ENCODE measurements at places on chromosomes 6 and 20.

GRCh38 chr20:58868795-58869194 lies 16.3 kb downstream of the GNAS start:
- DNase-seq = no peak

GRCh38 chr6:43806043-43806757 lies 36.2 kb downstream of the VEGFA start:
- DNase-seq = no peak

GRCh38 chr20:36036688-36037087 lies 68.3 kb downstream of the CNBD2 start:
- DNase-seq = no peak

DNA sequence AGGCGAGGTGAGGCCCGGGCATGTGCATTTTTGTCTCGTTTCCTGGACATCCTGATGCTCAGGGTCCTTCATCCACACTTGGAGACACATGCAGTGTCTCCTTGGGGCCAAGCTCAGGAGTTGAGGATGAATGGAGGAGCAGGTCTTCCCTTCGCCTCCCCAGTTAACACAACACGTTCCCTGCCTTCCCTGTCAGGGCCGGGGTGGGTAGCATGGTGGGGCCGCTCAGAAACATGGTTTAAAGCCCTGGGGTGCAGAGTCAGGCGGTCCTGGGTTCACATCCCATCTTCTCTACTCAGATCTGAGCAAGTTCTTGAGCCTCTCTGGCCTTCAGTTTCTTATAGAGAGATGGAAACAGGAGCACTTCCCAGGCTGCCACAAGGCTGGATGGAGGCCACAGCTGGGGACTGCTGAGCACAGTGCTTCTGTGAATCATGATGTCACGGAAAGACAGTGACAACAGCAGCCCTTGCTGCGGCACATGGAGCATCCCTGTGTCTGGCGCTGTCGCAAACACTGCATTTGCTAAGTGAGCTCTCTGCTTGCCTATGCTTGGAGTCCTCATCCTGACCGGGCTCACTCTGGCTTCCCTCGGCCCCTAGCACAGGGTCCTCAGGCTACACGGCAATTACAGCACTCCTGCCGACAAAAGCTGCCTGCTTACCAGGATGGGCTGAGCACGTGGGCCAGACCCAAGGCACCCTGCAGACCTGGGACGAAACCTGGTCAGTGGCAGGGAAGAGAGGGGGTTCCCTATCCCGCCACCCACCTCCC lies 45.6 kb upstream of the STX16 start:
- no peak for DNase-seq

GRCh38 chr6:170423030-170423429 lies 116.5 kb downstream of the FAM120B start:
- DNase-seq = no peak

GRCh38 chr6:149861603-149862423 lies 2.3 kb downstream of the LRP11 start:
- DNase-seq = no peak

- no peak for DNase-seq
These were observed 104.0 kb downstream of the PHACTR3 start for GRCh38 chr20:59708326-59708725.

- DNase-seq = no peak
These were observed 41.0 kb downstream of the GFOD1 start for GRCh38 chr6:13446381-13446780.

GRCh38 chr6:70234561-70235236 lies 68.2 kb downstream of the COL9A1 start:
- DNase-seq = no peak

- DNase-seq = no peak
These were observed 113.1 kb upstream of the MTHFD1L start for GRCh38 chr6:150752409-150752808.

DNA sequence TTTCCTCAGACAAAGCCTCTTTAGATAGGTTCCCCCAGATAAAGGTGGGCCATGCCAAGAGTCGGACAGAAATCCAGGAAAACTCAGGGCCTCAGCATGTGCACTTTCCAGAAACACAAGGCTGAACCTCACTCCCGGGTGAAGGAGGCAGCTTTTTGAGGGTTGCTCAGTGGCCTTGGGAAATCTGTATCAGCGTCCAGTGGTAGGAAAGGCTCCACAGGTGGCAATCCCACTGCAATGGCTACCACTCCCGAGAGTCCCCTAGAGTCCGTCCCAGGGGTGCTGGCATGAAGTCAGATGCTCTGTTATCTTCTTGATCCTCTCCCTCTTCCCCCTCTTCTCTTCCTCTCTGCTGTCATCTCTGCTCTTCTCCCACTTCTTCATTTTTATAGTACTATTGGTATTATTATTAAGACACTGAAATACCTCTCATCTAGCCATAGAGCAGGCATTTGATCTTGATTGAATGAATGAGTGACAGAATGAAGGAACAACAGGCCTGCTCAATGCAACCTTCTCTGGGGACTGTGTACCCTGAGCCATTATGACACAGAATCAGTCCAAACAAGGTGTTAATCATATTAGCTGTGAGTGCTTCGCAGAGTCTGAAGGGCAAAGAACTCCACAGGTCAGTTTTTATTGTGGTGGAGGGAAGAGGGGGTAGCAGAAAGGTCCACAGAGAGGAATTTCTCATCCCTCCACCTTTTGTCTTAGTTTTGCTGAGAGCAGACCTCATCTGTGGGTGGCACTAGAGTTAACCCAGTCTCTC lies 13.3 kb downstream of the SLC22A1 start:
- no peak for DNase-seq

DNA sequence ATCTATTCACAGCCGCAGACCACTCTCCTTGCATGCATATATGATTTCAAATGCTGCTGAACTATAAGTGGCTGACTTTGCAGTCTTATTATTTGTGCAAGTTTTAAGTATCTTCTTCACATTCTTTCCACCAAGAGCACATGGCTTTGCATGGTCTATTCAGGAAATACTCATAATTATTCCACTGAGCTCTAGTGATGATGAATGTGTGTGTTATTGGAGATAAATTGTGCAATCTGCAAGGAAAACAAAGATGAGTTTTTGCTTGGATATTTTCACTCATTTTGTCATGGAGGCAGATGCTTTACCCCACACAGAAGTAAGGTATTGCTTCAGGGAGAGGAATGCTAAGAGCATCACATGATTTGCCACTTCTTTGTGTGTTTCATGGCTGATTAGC lies 764.6 kb downstream of the TBC1D32 start:
- no peak for DNase-seq

- DNase-seq = no peak
These were observed 231.2 kb upstream of the FOXQ1 start for GRCh38 chr6:1080453-1081337.

GRCh38 chr6:159071843-159072769 lies 27.3 kb upstream of the TAGAP start:
- no peak for DNase-seq

DNA sequence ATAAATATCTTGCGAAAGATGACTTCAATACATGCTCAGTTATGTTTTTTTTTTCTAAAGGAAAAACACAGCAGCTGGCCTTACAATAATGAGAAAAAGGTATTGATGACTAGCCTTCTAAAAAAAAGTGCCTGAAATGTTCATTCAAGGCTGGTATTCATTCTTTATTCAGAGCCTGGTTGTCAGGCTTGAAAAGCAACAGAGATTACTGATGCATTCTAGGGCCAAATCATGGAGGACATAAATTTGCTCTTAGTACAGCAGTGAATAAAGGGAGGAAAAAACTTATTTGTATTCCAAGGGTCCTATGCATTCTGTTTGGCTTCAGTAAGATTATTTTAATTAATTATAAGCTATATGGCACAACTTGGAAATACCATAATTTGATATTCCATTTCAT lies 83.5 kb downstream of the WASF1 start:
- no peak for DNase-seq

DNA sequence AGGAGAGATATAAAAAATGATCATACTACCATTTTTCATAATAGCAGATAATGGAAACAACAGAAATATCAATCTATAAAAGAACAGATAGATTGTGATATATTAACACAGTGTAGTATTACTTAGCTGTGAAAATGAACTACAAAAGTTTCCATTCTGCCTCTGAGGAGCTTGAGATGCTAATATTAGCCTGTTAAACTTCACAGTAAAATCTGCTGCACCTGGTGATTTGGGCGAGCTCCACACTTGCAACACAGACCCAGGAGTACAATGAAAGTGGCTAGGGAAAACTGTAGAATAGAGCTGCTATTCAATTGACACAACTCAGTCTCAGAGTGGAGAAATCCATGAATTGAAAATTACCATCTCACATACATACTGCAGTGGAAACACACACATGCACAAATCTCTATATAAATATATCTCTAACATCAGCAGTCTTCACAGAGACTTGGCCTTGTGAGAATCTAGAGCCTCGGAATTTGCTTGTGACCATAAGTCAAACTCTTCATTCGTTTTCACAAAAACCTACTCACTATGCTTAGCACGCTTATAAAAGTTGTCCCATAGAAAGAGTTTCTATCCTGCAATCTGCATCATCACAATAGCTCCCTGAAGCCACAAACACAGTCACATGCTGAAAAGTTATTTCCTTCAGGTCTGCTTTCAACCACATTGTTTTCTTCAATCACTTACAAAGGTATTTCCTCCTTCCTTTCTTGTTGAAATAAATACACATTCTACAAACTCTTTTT lies 133.0 kb downstream of the PAK5 start:
- DNase-seq = no peak

DNA sequence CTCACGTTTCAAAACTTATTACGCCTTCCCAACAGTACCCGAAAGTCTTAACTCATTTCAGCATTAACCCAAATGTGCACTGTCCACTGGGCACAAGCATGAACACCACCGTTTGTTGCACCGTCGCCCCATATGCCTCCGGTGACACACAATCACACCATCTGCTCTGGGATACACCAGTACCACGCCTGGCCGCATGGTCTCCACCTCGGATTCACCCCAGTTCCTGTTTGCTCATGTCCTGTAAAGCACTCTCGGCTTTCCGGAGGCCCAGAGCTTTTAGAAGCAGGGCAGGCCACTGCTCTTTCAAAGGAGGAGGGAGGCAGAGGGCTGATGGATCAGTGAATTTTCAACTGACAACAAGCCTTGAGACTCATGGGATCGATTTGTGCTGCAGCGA lies 1570.0 kb upstream of the DEFB115 start:
- no peak for DNase-seq

- no peak for DNase-seq
These were observed 18.5 kb upstream of the KCNK5 start for GRCh38 chr6:39247667-39248194.

- no peak for DNase-seq
These were observed 34.8 kb upstream of the ZFP64 start for GRCh38 chr20:52226370-52226769.

GRCh38 chr6:99608059-99608885 lies 1.6 kb downstream of the PRDM13 start:
- no peak for DNase-seq

GRCh38 chr6:89297695-89298351 lies 17.3 kb downstream of the GABRR2 start:
- no peak for DNase-seq

GRCh38 chr6:14585689-14586088 lies 468.1 kb downstream of the CD83 start:
- DNase-seq = no peak

DNA sequence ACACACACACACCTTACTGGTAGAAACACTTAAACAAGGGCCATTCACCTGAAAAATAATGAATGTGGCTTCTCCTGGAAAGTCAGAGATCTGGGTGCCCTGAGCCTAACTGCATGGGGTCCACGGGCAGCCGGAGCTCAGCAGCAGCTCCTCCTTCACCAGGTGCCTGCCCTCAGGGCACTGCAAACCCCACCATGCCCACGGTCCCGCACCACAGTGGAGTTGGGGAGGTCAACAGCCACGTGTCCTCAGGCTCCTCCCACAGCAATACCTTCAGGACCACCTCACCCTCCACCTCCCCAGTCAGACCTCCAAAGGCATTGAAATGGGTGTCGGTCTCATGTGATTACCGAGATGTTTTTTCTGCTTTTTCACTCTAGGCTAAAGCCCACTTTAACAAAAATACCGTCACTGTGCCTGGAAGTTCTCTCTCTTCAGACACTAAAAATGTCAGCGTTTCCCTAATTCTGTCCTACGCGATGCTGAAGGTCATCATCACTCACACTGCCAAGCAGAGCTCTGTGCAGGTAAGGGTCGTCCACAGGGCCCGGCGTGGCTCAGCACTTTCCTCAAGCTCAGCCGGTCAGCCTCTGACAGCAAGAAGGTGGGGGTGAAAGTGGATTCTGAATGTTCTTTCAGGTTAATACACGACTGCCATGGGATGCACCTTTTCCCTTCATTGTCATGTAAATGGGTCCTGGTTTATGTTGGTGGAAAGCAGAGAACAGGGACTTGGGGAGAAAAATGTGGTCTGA lies 48.9 kb downstream of the CDK5RAP1 start:
- DNase-seq = no peak

- no peak for DNase-seq
These were observed 30.9 kb upstream of the SLC24A3 start for GRCh38 chr20:19181552-19181951.

GRCh38 chr6:21039926-21040325 lies 505.7 kb downstream of the CDKAL1 start:
- DNase-seq = no peak

DNA sequence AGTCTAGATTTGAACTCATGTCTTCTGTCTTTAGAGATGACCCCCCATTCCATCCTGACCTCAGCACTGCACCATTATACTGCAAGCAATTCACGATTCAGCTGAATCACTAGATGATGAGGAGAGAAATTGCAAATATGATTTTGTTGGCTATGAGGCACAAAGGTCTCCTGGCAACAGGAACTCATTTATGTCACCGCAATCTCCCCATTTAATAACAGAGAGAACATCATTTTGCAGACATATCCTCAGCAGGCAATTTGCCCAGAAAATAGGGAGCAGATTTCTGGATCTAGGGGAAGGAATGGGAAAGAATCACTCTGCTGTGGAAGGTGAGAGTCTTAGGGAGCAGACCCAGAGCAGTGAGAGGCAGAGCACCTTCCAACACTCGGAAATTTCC lies 303.0 kb downstream of the PAX1 start:
- no peak for DNase-seq

DNA sequence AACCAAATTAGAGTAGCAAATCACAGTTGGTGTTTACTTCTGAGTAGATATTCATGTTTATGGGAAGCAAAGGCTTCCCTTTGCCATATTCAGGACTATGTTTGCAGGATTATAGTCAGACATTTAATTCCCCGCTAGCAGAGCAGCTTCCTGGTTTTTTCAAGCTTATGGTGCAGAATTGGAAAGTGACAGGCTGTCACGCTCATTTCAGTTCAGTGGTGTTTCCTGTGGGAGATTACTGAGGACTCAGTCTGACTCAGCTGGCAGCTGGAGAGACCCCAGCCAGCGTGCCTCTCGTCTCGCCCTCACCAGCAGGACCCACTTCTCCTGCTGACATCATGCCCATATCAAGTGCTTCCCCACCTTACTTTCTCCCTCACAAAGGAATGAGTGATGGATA lies 85.1 kb downstream of the LYRM2 start:
- DNase-seq = no peak
